Upper lobe of right lung (tissue), 1 donor: ENCODE measurements at places on chromosomes 7 and 10. TPM values are rescaled to one million over a fixed set of nuclear protein-coding genes. Genes with fewer than 3 reads are reported as not detected.
A peak's percentile ranks its signal among the peaks of the same experiment; 100 is the strongest.

- no peak for DNase-seq
- no peaks in the 10 kb centered on the region for H3K36me3 ChIP-seq
- H3K4me3 ChIP-seq: no peak overlapping the region
- H3K27ac ChIP-seq: no peak overlapping the region
Measured at GRCh38 chr7:30475580-30475979, 3.0 kb downstream of the NOD1 start.

DNA sequence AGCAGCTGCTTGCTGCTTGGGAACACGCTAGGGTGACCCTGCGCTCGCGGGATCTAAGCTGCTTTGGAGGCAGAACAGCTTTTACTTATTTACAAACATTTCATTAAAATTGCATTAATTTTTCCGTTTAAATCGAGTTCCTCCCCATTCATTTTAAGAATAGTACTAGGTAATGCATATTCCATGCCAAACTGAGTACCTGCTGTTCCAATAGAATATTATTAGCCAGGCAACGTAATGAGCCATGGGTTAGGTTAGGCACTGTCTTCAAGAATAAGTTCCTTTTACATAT, 860 bp downstream of the EXOC6 start:
- H3K36me3 ChIP-seq: no peaks in the 10 kb centered on the region
- H3K4me1 ChIP-seq: peaks cover 19% of the 10 kb centered on the region
- no peak for DNase-seq
- H3K27me3 ChIP-seq: no peaks in the 10 kb centered on the region
- H3K27ac ChIP-seq: peak overlapping the region; percentile 89

DNA sequence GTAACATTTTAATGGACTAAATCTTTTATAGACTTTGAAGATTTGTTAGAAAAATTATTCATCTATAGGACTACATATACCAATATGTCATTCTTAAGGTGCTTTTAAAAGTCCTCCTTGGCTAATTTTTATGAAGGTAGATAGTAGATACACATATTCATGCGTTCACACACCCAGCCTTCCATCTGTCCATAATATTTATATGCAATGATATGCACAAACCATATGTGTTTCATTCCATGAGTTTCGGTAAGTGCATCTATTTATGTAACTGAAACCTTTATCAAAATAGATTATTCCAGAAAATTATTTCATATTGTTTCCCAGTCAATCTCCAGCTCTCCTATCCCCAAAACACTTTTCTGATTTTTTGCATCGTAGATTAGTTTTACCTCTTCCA, 101.7 kb downstream of the ANLN start:
- no peaks in the 10 kb centered on the region for H3K27me3 ChIP-seq
- no peak overlapping the region for H3K27ac ChIP-seq
- H3K4me1 ChIP-seq: no peaks in the 10 kb centered on the region
- no peaks in the 10 kb centered on the region for H3K36me3 ChIP-seq
- no peak overlapping the region for H3K4me3 ChIP-seq

- H3K27ac ChIP-seq: no peak overlapping the region
- no peak overlapping the region for H3K4me3 ChIP-seq
- no peaks in the 10 kb centered on the region for H3K36me3 ChIP-seq
- H3K27me3 ChIP-seq: no peaks in the 10 kb centered on the region
- DNase-seq: peak; percentile 45
Measured at GRCh38 chr10:78905957-78906308, 162.8 kb upstream of the ZMIZ1 start.

DNA sequence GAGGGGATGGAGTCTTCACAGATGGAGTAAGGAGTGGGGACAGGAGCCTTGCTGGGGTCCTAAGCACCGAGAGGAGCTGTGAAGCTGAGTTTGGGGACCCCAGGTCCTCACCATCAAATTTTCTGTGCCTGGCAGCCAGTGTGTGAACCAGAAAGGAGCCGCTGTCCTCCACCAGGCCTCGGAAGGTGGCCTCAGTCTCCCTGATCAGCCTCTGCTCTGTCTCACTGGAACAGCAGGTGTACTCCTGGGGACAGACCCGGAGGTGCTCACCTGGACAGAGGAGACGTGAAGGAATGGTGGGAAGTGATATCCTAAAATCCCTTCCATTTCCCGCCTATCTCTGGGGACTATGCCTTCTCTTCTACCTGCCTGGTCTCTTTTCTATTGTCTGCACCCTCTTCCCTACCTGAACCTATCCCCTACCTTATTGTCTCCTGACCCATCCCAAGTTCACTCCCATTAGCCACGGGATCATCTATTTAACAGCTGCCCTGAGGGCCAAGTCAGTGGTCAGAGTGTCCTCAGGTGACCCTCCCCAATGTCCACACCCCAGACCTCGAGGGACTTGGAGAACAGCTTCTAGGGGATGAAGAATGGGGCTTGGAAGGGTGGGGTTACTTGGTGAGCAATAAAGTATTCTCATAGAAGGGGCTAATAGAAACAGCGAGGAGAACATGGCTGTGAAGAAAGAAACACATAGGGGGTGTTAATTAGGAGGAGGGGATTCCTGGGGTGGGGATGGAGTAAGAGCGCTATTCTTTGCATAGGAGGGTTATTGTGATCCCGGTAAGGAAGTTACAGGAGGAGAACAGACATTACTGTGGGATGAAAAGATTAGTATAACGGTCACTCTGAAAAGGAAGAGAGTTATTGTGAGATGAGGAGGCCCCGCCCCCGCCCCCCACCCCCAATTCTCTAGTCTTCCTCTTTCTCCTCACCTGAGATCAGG, 811 bp downstream of the GPC2 start:
- no peaks in the 10 kb centered on the region for H3K36me3 ChIP-seq
- H3K4me1 ChIP-seq: peaks cover 9% of the 10 kb centered on the region
- peak; percentile 34 for DNase-seq

- H3K27ac ChIP-seq: no peak overlapping the region
- H3K36me3 ChIP-seq: no peaks in the 10 kb centered on the region
- no peak overlapping the region for H3K4me3 ChIP-seq
- H3K4me1 ChIP-seq: peaks cover 12% of the 10 kb centered on the region
- H3K27me3 ChIP-seq: no peaks in the 10 kb centered on the region
- no peak for DNase-seq
Measured at GRCh38 chr7:132386201-132386681, 190.0 kb downstream of the PLXNA4 start.

GRCh38 chr7:122412441-122412840, 107.9 kb upstream of the FEZF1 start:
- H3K27me3 ChIP-seq: no peaks in the 10 kb centered on the region
- no peak overlapping the region for H3K27ac ChIP-seq
- no peak overlapping the region for H3K4me3 ChIP-seq
- no peak for DNase-seq

- no peaks in the 10 kb centered on the region for H3K36me3 ChIP-seq
- H3K4me3 ChIP-seq: no peak overlapping the region
- no peaks in the 10 kb centered on the region for H3K4me1 ChIP-seq
- H3K27me3 ChIP-seq: no peaks in the 10 kb centered on the region
- DNase-seq: no peak
Measured at GRCh38 chr7:32079510-32079909, 9.3 kb upstream of the PDE1C start.

GRCh38 chr10:69696073-69696731, 66.2 kb downstream of the FAM241B start:
- no peaks in the 10 kb centered on the region for H3K36me3 ChIP-seq
- H3K27ac ChIP-seq: no peak overlapping the region
- no peak for DNase-seq
- H3K4me1 ChIP-seq: no peaks in the 10 kb centered on the region
- no peak overlapping the region for H3K4me3 ChIP-seq
- no peaks in the 10 kb centered on the region for H3K27me3 ChIP-seq

GRCh38 chr7:4556868-4557793, 125.0 kb upstream of the FOXK1 start:
- DNase-seq: no peak
- no peak overlapping the region for H3K27ac ChIP-seq
- H3K27me3 ChIP-seq: peaks cover 6% of the 10 kb centered on the region
- no peaks in the 10 kb centered on the region for H3K4me1 ChIP-seq
- H3K36me3 ChIP-seq: no peaks in the 10 kb centered on the region
- no peak overlapping the region for H3K4me3 ChIP-seq

DNA sequence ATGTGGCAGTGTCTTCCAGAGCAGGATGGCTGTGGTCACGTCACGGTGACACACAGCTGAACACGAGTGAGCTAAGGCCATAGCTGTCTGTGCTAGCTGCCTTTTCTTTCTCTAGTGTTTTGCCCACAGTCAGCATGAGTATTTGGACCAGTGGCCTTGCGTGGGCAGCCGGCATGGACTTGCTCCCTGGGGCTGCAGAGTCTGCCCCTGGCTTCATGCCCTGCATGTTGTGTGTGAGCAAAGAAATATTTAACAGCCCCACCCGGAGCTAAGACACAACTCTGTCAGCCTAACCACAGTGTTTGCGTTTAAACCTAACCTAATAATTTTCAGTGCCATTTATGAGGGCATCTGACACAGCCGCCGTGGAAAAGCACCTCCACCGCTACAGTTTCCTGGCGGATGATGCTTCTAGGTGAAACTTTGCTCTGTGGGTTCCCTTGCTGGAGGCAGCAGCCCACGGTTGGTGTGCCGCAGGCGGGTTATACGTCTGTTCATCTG, 14.6 kb downstream of the CHST12 start:
- H3K27me3 ChIP-seq: no peaks in the 10 kb centered on the region
- peaks cover 4% of the 10 kb centered on the region for H3K4me1 ChIP-seq
- H3K27ac ChIP-seq: no peak overlapping the region

HYAL4 gene
- not detected for total RNA-seq
